ENCODE measurements at places on chromosomes 7 and 10. TPM values are rescaled to one million over a fixed set of nuclear protein-coding genes. Genes with fewer than 3 reads are reported as not detected.

- no peaks in the 10 kb centered on the region for H3K4me1 ChIP-seq
- H3K4me3 ChIP-seq: no peak overlapping the region
- DNase-seq: no peak
- no peaks in the 10 kb centered on the region for H3K36me3 ChIP-seq
- H3K27ac ChIP-seq: no peak overlapping the region
- peaks cover 16% of the 10 kb centered on the region for H3K27me3 ChIP-seq
Observed at GRCh38 chr7:116708248-116708647, 36.3 kb downstream of the MET start.

DNA sequence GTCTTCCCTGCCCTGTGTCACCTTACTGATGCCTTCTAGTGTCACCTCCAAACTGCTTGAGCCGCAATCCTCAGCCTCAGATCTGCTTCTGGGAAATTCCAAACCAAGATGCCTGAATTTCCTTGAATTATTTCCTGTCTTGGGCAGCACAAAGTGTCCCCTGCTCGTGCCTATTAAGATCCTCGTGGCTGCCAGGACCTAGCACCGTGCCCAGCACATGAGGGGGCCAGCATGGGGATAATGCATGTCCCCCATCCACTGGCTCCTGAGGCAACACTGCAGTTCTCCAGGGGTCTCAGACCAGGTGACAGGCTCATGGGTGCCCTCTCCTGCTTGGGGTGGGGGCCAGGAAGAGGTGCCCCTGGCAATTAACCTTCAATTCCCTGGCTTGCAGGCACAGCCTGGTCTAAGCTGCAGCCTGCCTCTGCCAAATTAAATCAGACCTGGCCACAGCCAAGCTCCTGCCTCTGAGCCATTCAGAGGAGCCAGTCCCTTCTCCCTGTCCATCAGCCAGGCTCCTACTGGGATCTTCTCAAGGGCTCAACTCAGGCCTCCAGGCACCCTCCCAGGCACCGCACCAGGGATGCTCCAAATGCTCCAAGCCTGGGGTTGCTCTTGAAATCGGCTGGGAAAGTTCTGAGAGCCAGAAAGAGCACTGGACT is 146.6 kb downstream of the SH3PXD2A start:
- no peak overlapping the region for H3K27ac ChIP-seq
- no peaks in the 10 kb centered on the region for H3K27me3 ChIP-seq
- peaks cover 2% of the 10 kb centered on the region for H3K4me1 ChIP-seq
- no peak overlapping the region for H3K4me3 ChIP-seq

GRCh38 chr10:100812978-100813377 is 67.6 kb downstream of the PAX2 start:
- H3K27ac ChIP-seq: no peak overlapping the region
- no peak for DNase-seq
- no peaks in the 10 kb centered on the region for H3K4me1 ChIP-seq
- no peak overlapping the region for H3K4me3 ChIP-seq
- peaks cover 50% of the 10 kb centered on the region for H3K27me3 ChIP-seq
- H3K36me3 ChIP-seq: no peaks in the 10 kb centered on the region

DNA sequence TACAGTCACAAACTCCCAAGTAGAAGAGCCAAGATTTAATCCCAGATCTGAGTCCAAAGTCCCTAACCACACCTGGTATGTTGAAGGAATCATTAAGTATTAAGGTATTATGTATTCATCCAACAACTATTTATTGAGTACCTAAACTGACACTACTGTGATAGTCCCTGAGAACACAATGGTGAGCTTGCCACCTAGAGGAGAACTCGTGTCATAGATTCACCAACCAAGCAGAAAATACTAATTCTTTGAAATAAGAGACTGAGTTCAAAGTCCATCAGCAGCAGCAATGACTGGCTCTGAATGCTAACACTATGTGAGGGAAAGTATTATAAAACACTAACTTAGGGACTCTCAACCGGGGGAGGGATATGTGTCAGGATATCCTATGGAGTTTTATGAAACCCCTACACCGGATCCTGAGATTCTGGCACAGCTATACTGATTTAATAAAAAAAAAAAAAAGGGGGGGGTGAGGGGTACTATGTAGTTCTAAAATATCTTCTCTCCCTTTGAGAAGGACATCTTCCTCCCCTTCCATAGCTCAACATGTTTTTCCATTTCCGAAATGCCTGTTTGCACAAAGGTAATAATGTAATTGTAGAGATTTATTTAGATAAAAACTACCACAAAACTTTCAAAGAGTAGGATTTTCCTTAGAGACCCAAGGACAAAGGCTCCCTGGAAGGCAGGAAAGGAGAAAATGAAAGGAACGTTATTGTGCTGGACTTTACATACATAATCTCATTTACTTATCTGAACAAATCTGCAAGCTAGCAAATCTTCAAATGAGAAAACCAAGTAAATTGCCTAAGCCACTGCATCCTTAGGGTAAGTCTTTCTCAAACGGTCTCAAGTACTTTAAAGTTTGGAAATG is 1.6 kb downstream of the NCOA4 start:
- DNase-seq: no peak
- no peaks in the 10 kb centered on the region for H3K27me3 ChIP-seq
- H3K27ac ChIP-seq: peak overlapping the region; percentile 97
- H3K4me1 ChIP-seq: peaks cover 54% of the 10 kb centered on the region
- peaks cover 12% of the 10 kb centered on the region for H3K36me3 ChIP-seq

DNA sequence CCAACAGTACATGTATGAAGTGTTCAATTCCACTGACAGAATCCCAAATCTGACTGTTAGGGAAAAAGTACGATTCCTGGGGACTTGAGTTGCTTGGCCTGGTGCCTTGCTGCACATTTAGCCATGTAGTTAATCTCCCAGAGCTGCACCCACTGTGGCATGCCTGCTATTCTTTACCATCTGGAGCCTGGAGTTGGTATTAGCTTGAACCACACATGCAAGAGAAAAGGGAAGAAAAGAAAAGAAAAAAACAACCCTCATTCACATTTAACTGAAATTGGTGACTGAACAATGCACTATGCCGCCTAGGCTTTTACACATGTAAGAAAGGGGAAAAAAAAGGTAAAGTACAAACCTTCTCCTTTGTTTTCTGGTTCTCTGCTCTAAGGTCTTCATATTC is 26.1 kb downstream of the SHTN1 start:
- H3K4me3 ChIP-seq: no peak overlapping the region
- no peaks in the 10 kb centered on the region for H3K4me1 ChIP-seq
- H3K27ac ChIP-seq: no peak overlapping the region
- peaks cover 33% of the 10 kb centered on the region for H3K27me3 ChIP-seq
- DNase-seq: no peak

GRCh38 chr7:130912862-130913638 is 179.0 kb upstream of the KLF14 start:
- peaks cover 83% of the 10 kb centered on the region for H3K36me3 ChIP-seq
- H3K27ac ChIP-seq: peak overlapping the region; percentile 94
- peaks cover 89% of the 10 kb centered on the region for H3K4me1 ChIP-seq
- peak; percentile 86 for DNase-seq

DNA sequence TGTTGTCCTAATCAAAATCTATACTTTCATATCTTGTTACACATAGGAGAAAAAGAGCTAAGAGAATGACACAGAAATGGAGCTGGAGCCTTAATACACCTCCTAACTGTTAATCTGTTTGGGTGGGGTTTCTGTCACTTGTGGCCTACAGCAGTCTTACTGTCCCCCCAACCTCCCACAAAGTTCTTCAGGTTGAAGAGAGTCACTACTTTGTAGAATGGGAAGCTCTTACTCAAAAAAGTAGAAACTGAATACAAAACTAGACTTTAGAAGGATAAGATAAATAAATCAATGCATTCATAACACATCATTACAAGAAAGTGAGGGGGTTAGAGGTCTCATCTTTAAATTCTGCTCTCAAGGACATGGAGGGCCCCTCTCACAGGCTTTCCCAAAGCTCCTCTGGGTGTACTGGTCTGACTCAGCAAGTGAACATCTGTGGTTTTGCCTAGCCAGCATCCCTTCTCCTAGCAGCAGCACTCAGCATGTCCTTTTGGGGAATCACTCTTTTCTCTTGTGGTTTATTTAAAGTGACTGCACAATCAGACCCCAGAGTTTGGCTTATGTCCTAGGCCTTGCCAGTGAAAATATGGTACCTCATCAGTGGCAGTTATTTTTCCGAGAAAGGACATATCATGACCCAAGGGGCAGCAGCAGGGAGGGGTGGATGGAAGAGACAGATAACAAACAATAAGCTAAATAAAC is 2.0 kb upstream of the BLVRA start:
- peak overlapping the region; percentile 78 for H3K4me3 ChIP-seq
- peaks cover 36% of the 10 kb centered on the region for H3K4me1 ChIP-seq
- H3K27ac ChIP-seq: peak overlapping the region; percentile 16
- H3K27me3 ChIP-seq: peaks cover 8% of the 10 kb centered on the region
- peaks cover 2% of the 10 kb centered on the region for H3K36me3 ChIP-seq

DNA sequence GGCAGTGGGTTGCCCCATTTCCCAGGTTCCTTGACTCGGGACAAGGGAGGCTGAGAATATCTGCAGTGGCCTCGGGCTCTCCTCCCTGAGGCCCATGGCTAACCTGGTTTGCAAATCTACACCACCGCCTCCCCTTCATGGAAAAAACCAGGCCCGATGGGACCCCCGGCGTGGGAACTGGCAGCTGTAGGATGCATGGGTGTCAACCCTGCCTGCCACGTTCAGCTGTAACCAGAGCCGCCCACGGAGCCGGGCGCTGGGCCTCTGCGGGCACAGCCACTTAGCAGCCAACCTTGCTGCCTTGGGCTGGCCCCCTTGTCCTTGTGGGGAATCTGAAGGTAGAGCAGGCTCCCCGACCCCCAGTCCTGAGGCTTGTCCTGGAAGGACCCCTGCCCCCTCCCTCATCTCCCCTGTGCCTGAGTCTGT is 1.6 kb downstream of the PWWP2B start:
- no peak overlapping the region for H3K27ac ChIP-seq
- no peak for DNase-seq
- no peak overlapping the region for H3K4me3 ChIP-seq
- H3K27me3 ChIP-seq: no peaks in the 10 kb centered on the region
- H3K36me3 ChIP-seq: no peaks in the 10 kb centered on the region
- peaks cover 5% of the 10 kb centered on the region for H3K4me1 ChIP-seq

- no peak for DNase-seq
- H3K27me3 ChIP-seq: no peaks in the 10 kb centered on the region
- H3K4me1 ChIP-seq: peaks cover 57% of the 10 kb centered on the region
- no peak overlapping the region for H3K27ac ChIP-seq
- peaks cover 26% of the 10 kb centered on the region for H3K36me3 ChIP-seq
Observed at GRCh38 chr7:4715410-4715776, 33.3 kb downstream of the FOXK1 start.

- H3K4me3 ChIP-seq: no peak overlapping the region
- H3K4me1 ChIP-seq: peaks cover 21% of the 10 kb centered on the region
- no peak for DNase-seq
- peaks cover 82% of the 10 kb centered on the region for H3K27me3 ChIP-seq
- peaks cover 2% of the 10 kb centered on the region for H3K36me3 ChIP-seq
Observed at GRCh38 chr7:1235501-1236131, 2.9 kb downstream of the UNCX start.

GRCh38 chr10:28810057-28810870 is 132.9 kb downstream of the BAMBI start:
- no peak overlapping the region for H3K27ac ChIP-seq
- H3K4me3 ChIP-seq: no peak overlapping the region
- peaks cover 3% of the 10 kb centered on the region for H3K4me1 ChIP-seq
- no peak for DNase-seq

DNA sequence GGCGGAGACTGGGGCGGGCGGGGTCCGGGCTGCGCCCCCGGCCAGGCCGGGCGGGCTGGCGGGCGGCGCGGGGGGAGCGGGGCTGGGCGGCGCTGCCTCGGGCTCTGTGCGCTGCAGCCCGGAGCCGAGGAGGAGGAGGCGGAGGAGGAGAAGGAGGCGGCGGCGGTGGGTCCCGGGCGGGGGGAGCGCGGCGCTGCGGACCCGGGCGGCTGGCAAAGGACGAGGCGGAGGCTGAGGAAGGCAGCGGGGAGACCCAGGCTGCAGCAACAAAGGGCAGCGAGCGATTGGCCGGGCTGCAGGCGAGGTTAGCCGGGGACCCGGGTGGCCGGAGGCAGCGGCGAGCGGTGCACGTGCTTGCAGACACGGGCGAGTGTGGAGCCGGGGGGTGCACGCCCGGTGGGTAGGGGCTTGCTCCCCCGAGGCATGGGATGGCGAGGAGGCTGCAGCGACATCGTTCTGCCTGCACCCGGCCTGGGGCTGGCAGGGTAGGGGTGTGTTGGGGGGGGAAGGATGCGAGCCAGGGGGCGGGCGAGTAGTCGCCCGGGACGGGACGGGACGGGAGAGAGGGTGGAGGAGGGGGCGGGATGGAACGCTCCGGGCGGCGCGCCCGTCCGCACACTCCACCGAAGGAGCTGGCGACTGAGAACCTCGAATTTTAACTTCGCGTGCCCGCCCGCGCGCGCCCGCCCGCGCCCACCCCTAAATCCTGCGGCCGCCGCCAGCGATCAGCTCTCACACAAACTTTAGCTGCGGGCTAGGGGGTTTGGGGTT is 844 bp upstream of the KAT6B start:
- H3K4me1 ChIP-seq: peaks cover 53% of the 10 kb centered on the region
- DNase-seq: peak; percentile 60
- peaks cover 21% of the 10 kb centered on the region for H3K36me3 ChIP-seq
- H3K27me3 ChIP-seq: no peaks in the 10 kb centered on the region

DNA sequence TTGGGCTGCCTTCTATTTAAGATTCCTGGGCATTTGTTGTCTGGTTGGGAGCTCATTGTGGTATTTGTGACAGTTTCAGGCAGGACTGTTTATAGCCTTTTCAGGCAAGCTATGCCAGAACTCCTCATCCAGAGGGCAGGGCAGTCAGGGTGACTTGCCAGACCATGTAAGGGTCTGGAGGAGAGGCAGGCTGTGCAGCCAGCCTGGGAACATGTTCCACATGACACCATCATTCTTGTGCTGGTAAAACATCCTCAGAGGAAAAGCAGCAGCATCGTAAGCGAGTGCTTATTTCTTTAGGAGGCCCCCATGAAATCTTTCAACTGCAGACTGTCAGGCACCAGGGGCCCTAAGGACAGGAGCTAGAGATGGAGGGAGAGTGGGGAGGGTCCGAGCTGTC is 44.0 kb upstream of the SORBS1 start:
- no peaks in the 10 kb centered on the region for H3K27me3 ChIP-seq
- H3K27ac ChIP-seq: no peak overlapping the region
- no peak overlapping the region for H3K4me3 ChIP-seq
- no peaks in the 10 kb centered on the region for H3K4me1 ChIP-seq
- DNase-seq: no peak

- no peak for DNase-seq
- peaks cover 5% of the 10 kb centered on the region for H3K4me1 ChIP-seq
- H3K27ac ChIP-seq: no peak overlapping the region
- no peak overlapping the region for H3K4me3 ChIP-seq
Observed at GRCh38 chr7:19110026-19110730, 7.3 kb downstream of the TWIST1 start.

The GHRHR gene
- total RNA-seq: not detected

The OR13A1 gene
- total RNA-seq: not detected

The NPC1L1 gene
- total RNA-seq: not detected

The STAG3 gene
- total RNA-seq: 21.4 TPM

The SPDYE6 gene
- total RNA-seq: not detected

The SPDYE8 gene
- total RNA-seq: not detected

The SNX10 gene
- 33.0 TPM for total RNA-seq

Measured in activated naive CD8-positive, alpha-beta T cell treated with anti-CD3 and anti-CD28 coated beads for 36 hours (primary cell).